Hematopoietic multipotent progenitor cell (in vitro differentiated cells): ENCODE measurements at places on chromosomes 2 and 18. TPM values are rescaled to one million over a fixed set of nuclear protein-coding genes. Genes with fewer than 3 reads are reported as not detected.

- peak; percentile 17 for DNase-seq
Measured at GRCh38 chr2:44362207-44363015, 664 bp downstream of the CAMKMT start.

ELMOD3 gene
- total RNA-seq: 10.5 TPM

NEU2 gene
- not detected for total RNA-seq

DNA sequence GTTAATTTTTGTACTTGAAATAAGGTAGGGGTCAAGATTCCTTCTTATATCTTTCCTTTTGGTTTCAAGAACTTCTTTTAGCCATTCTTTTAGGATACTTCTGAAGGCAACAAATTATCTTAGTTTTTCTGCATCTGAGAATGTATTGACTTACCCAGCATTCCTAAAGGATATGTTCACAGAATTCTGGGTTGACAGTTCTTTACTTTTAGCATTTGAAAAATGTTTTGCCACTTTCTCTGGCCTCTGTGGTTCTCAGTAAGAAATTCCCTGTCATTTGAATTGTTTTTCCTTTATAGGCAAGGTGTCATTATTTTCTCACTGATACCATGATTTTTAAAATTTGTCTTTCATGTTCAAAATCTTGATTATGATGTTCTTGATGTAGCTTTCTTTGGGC, 162.4 kb downstream of the GALNT1 start:
- DNase-seq: no peak

DNA sequence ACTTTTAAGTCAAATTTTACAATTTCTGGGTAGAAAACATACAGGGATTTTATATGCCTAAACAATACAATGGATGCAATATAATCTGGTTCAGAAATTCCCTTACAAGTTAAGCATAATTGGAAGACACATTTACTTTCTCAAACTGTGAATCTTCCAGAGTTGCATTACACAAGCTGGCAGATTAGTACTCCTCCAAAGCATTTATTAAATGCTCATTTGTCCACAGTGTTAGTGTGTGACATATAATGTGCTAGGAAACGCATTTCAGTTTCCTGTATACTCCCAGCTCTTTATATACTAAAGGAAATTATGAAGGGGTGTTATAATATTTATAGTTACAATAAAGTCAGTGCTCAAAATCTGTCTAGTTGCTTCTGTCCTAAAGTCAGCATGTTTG, 239.0 kb upstream of the FIGN start:
- DNase-seq: no peak

DUSP11 gene
- 18.6 TPM for total RNA-seq

DNA sequence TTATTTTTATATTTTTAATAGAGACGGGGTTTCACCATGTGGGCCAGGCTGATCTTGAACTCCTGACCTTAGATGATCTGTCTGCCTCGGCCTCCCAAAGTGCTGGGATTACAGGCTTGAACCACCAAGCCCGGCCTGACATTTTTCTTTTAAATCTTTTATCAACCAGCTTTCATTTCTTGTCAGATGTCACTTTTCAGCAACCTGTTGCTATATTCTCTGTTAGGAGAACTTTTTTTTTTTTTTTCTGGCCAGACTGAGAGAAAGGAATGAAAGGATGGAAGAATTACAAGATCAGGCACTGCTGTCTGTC, 146.3 kb downstream of the TGIF1 start:
- no peak for DNase-seq

DLX2 gene
- under 0.01 TPM for total RNA-seq

DNA sequence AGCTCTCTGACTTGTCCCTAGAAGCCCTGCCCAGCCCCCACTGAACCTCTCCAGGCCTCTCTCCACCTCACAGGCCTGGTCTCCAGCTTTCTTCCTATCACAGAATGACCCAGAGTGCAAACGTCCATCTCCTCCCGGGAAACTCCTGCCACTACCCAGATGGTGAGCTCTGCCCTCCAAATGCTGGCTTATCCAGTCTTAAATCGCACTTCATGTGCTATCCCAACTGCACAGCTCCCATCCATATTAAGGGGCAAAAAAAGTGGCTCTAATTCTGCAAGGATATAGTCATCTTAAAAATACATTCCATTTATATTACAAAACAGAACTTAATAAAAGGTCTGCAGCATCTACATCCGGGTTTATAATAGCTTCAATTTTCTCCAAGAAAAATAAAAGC, 70.8 kb upstream of the CDC42EP3 start:
- DNase-seq: no peak

GRCh38 chr2:54663424-54664030, 59.9 kb upstream of the EML6 start:
- no peak for DNase-seq

IL36A gene
- under 0.01 TPM for total RNA-seq

DNA sequence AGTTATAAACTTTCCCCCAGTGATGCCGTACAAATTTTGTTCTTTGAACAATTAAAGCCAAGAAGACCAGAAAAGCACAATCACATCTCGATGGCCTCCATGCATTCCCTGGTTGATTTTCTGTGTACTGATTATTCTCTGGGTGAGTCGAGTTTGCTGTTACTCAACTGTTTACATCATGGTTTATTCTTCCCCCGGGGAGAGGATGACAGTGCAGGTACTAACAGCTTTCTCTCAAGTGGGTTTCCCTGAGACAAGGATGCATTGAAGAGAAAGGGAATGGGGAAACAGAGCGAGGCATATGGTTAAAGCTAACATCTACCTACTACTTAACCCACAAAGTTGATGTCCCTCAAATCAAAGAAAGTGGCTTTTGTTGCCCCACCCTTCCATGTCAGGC, 410.8 kb upstream of the FANCL start:
- DNase-seq: no peak

DNA sequence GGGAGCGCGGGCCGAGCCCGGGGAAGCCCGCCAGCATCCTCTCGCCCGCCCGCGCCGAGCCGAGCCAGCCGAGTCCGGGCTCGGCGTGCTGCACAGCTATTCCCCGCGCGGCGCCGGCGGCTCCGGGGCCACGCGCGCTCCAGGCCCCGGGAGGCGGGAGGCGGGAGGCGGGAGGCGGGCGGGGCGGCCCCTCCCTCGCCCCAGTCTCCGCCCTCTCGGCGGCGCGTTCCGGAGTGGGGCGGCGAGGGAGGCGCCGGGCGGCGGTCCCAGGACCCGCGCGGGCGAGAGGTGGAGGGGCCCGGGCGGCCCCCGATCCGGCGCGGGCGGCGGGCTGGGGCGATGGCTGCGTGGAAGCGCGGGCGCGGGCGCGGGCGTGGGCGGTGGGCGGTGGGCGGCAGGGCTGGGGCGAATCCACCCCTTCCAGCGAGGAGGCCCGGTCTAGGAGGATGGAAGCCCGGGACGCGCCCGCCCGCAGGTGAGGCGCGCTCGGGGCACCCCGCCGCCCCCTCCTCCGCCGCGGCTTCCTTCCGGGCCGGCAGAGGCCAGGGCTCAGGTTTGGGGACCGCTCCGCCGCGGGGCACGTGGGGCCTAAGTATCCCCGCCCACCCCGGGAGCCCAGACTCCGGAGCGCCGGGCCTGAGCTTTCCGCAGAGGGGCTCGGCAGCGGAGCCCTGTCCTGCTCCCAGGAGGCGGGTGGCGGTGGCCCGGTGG, at the start of gene ADCY3:
ADCY3 (minus strand) TSS at position 140 of the 711 bp plus-strand sequence. CDS start 1,250 bp downstream, outside the sequence.
- DNase-seq: peak; percentile 56

CYP27A1 gene
- 0.27 TPM for total RNA-seq

DNA sequence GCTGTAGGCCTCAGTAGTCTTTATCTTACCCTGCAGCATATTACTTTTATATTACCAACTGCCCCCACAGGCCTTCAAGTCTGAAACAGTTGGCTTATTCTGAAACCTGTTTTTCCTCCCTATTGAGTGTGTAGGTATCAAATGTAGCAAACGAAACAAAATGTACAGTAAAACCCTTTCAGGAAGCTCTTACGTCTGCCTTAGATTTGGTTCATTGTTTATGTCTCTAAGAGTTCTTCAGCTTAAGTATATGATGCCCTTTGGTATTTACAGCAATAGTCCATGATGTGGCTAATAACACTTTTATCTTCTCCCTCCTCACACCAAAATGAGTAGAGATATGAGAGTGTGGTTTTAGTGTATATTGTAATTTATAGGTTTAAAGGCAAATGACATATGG, 108.8 kb downstream of the DOCK10 start:
- DNase-seq: no peak
